Hepatocyte (in vitro differentiated cells): ENCODE measurements at places on chromosomes 1 and 21. TPM values are rescaled to one million over a fixed set of nuclear protein-coding genes. Genes with fewer than 3 reads are reported as not detected.
A peak's percentile ranks its signal among the peaks of the same experiment; 100 is the strongest.

- peak; percentile 65 for DNase-seq
Measured at GRCh38 chr1:16014509-16015482, 3.0 kb downstream of the HSPB7 start.

DNA sequence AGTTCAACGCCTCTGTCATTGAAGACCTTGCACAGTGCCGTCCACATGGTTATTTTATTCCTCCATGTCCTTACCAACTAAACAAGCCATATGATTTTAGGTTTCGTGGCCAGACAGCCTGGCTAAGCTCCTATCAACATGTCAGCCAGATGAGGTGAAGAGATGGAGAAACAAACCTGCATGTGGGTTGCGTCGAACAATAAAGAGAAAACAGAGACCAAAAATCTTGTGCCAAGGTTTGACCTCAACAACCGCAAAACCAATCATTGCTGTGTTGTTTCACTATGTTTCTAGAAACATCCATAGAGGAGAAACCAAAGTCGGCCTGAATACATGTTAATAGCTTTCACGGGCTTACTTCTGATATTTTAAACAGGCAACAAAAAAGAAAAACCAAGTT, 544.6 kb downstream of the SMYD3 start:
- no peak for DNase-seq

DNA sequence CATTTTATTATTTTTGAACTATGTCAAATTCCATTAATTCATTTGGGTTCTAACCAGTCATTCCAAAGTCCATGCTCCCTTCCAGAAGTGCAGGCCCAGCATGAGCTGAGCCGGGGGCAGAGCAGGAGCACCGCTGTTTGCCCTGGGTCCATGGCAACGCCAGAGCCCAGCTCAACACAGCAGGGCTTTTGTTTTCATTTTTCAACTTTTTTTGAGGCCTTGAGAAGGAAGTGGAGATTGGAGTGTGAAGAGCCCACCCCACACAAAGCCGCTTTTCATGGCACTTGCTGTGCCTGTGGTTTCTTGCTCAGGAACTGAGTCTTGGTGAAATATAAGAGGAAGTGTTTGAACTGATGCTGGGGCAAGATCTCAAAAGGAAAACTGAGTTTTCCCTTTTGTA, 13.2 kb upstream of the PRMT2 start:
- peak; percentile 19 for DNase-seq

FOXD2 gene
- 1.0 and 1.4 TPM in 2 replicates for polyA plus RNA-seq

DNA sequence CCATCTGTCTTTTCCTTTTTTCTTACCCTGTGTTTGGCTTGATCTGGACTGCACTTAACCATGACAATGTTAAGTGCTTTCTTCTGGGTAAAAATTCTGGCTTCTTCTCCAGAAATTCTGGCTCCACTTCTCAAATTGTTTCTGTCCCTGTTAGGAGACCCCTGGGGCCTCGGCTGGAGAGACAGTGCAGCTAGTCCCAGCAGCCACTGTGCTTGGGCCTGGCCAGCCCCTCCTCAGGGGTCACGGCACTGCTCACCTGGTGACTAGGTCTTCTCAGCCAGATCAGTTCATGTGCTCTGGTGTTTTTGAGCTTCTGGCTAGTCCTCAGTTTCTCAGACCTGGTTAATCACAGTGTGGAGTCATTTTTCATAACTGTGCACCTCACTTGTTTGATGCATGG, 72.4 kb downstream of the ADARB1 start:
- no peak for DNase-seq

DNA sequence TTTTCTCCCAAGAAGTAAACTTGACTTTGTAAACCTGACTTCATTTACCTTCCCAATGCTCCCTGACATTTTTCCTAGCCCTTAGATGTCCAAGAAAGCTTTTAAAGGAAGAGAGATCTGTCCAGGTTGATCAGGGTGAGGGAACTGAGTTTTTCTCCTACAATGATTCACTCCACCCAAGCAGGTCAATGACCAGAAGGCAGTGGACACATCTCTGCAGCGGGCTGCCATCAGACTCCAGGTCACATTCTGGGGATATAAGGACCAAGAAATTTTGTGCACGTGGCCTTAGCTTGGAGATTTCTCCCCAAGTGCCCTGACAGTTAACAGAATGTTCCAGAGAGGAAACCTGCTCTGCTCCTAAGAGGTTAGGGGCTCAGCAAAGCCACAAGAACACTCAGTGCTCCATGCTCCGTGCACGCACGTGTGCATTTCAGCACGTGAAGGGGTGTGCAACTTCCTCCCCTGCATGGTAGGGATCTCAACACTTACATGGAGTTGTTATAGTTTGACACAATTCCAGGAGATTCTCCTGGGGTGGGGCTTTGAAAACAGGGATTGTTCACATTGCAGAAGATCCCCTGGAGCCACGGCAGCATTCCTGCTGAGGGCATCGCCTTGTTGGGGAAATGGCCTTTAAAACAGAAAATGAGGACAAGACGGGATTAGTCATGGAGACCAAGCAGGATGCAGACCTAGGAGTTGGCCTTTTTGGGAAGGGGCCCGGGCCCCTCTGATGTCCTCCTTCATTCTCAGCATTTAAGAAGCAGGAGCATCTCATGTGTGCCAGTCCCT, 9.8 kb downstream of the ABCA4 start:
- DNase-seq, result no peak

IL23R gene
- 0.16 TPM in 1 of 2 replicates, not detected in the other for polyA plus RNA-seq

GRCh38 chr21:41580758-41581554, 73.0 kb upstream of the TMPRSS2 start:
- DNase-seq, result no peak

GRCh38 chr21:43938751-43939442, 73.2 kb upstream of the TRAPPC10 start:
- peak; percentile 91 for DNase-seq

DNA sequence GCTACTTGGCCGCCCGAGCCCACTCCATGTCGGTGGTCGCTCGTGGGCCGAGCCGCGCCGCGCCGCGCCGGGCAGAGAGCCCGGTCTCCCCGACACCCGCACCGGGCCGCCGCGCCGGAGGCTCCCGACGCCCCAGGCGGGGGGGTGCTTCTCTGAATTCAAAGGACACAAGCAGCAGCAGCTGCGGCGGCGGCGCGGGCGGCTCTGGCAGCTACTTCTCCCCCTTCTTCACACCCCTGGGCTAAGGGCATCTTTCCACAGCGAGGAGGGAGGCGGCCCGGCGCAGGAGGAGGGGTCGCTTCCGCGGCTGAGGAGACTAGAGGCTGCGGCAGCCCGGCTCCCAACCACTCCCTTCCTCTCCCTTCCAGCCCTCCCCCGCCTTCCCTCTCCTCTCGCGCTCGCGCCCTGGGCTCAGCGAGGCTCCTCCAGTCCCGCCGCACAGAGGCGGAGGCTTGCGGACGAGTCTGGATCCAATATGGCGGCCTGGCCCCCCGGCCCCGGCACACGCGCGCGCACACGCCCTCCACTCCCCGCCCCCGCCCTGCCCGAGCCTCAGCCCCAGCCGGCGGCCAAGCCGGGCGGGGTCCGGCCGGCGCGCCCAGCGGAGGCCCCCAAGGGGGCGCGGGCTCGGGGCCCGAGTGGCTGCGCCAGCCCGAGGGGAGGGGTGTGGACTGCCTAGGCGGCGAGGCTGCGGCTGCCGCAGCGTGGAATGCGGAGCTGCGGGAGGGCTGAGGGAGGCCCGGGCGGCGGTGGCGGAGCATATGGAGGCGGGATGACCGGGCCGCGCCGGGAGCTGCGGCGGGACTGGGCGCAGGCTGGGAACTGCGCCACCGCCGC, at the start of gene CDC42BPA:
Gene CDC42BPA, minus strand, starts transcription at position 477 of the 837 bp plus-strand sequence. CDS start 1,310 bp downstream, outside the sequence.
- peak; percentile 94 for DNase-seq

GRCh38 chr1:97943354-97943753, 22.5 kb upstream of the DPYD start:
- no peak for DNase-seq

GRCh38 chr1:184669391-184669790, 85.3 kb downstream of the EDEM3 start:
- no peak for DNase-seq

DNA sequence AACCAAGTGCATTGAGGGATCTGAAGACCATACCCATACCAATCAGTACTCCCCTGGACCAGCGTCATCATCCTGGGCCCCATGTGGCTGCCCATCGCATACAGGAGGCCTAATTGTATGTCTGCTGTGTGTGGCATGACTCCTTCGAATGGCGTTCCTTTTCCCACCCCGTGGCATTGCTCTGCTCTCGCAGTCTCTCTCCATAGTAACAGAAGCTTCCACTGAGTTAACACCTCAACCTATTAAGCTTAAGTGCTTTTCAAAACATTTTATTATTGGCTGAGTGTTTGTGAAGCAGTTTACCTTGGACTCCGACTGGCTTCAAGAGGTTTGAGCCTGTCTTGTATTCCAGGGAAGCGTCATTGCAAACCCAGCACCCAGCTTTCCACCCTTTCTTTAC, 187.1 kb upstream of the LMO4 start:
- DNase-seq, result no peak

DNA sequence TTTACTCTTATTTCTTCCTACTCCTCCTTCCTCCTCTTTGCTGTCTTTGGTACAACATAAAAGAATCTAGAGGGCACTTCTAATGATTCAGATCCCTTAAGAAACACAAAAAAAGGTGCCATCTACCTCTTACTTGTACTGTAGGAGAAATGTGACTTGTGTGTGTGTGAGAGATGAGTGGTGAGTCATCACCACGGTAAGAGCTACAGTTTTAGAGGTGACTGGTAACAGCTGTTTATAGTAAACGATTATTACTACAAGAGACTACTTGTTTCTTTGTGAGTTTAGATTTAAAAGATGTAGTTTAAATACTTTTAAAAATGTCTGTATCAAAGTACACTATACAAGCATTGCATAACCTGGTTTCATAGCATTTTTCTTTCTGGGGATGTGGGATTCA, 40.4 kb downstream of the SLC35D1 start:
- DNase-seq, result no peak

GRCh38 chr21:42460391-42461184, 35.4 kb downstream of the RSPH1 start:
- DNase-seq, result no peak

TBX15 gene
- polyA plus RNA-seq, result 1.6 and 1.9 TPM in 2 replicates

RAB25 gene
- polyA plus RNA-seq, result 91.6 and 106 TPM in 2 replicates

PPIAL4G gene
- polyA plus RNA-seq, result 0.10 TPM in 1 of 2 replicates, not detected in the other

OR2T33 gene
- polyA plus RNA-seq, result not detected in 2 replicates

GRCh38 chr1:218614031-218614430, 268.9 kb downstream of the TGFB2 start:
- no peak for DNase-seq

SDCCAG8 gene
- polyA plus RNA-seq, result 38.9 and 39.3 TPM in 2 replicates

DNA sequence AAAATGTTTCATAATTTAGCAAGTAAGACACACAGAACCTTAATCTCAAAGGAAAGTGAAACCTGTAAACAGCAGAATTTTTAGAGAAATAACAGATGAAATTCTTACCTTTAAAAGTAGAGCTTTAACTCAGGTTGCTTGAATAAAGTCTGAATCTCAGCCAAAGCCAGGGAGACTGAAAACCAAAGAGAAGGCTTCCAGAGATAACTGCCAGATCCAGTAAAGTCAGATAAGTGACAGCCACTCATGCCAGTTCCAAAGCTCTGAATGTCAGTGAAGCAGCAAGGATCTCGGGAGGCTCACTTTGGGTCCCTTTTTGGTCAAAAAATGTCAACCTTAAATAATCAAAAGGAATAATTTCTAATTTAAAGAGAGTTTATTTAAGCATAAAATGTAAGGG, 199.9 kb upstream of the CHRM3 start:
- no peak for DNase-seq

PTPN14 gene
- 7.3 and 9.5 TPM in 2 replicates for polyA plus RNA-seq

LMNA gene
- polyA plus RNA-seq, result 345 and 402 TPM in 2 replicates

DNA sequence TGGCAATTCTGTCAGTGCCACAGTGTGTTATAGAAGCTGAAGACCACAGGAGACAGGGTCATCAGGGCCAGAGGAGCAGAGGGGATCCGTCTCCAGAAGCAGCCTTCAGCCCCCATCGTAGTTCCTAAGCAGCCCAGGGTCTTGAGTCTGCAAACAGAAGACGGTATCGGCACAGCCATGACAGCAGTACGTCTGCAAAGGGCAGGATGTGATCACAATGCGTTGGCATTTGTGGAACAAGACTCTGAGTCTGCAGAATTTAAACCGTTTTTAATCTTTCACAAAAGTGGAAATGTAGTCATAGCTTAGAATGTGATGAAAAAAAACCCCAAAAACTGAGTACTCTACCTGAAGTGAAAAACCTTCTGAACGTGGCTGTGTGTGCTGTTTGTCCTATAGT, 44.0 kb upstream of the SCCPDH start:
- no peak for DNase-seq

ATP6V1G3 gene
- not detected in 2 replicates for polyA plus RNA-seq

SLAMF8 gene
- 0.47 and 0.74 TPM in 2 replicates for polyA plus RNA-seq

GRCh38 chr21:36337099-36337509, 17.1 kb downstream of the MORC3 start:
- no peak for DNase-seq

- DNase-seq, result no peak
Measured at GRCh38 chr1:239558991-239559390, 172.6 kb downstream of the CHRM3 start.

DNA sequence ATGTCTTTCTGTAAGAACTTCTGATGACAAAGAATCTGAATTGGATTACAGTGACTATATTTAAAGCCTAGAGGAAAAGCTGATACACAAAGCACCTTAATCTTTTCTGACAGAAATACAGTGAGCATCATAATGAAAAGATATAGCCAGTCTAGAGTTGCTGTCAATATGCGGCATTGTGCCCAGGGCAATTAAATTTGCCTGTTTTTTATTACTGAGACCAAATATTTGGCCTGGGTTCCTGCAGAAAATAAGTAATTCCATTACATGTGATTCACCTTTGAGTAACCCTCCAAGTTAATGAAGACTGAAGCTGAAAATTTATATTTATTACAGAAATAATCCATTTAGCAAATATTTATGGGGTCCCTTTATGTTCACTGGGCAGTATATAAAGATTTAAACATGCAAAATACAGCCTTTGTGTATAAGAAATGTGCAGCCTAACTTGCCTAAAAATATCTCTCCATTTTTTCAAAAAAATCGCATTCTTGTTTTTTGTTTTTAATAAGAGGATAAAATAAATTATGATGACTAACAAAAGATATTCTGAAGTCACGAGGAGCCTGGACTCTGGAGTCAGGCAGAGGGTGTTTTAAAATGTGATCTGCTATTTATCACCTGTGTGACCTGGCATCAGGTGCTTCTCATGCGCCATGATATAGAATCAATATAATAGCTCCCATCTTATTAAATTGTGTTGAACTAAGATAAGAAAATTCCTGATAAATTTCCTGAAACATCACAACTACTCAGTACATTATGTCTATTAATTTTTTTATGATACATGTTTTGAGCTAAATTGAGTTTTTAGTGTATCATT, 83.6 kb downstream of the SGIP1 start:
- no peak for DNase-seq

DNA sequence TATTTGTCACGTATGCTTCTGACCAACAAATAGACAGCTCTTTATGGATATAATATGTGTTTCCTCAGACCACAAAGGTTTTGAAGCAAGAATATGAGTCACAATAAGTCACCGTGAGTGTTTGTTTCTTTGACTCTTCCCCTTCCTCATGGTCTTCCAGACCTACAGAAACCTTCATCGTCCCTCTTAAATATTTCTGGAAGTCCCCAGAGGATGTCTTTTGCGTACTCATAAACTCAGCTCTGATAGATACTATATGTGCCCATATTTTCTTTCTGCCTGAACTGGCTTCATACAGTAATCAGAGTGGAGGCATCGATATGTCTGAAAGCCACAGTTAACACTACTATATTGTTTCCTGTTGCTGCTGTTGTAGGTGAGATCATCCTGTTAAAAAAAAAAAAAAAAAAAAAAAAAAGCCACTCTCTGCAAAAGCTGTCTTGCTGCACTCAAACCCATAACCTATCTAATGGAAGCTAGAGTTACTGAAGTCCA, 38.4 kb downstream of the ADAMTS1 start:
- no peak for DNase-seq
